Small intestine (tissue), 16 donors: ENCODE measurements at places on chromosomes 4 and X. TPM values are rescaled to one million over a fixed set of nuclear protein-coding genes. Genes with fewer than 3 reads are reported as not detected.
A peak's percentile ranks its signal among the peaks of the same experiment; 100 is the strongest.

GRCh38 chr4:116005037-116005805 is 891.8 kb upstream of the NDST4 start:
- DNase-seq: no peak

DNA sequence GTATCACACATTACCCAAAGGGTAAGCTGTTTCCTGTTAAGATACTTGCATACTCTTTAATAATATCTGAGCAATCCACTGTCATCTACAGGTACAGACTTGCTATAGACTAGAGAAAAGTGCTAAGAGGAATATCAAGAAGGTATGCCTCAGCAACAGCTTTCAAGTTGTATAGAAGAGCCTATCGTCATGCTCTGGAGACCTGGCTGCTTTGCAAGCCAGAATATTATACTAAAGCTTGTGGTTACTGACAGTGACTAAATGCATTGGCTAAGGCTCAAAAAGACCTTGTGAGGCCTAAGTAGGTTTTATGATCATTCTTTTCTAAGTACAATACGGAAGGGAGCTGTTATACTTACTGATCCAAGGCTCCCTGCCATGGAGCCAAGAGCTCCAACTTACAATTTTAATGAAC is 11.3 kb downstream of the LAMP2 start:
- no peak for DNase-seq

GRCh38 chr4:122718281-122718680 is 14.2 kb upstream of the BBS12 start:
- no peak for DNase-seq

Gene PDGFRA
- 0.67 TPM for polyA plus RNA-seq

DNA sequence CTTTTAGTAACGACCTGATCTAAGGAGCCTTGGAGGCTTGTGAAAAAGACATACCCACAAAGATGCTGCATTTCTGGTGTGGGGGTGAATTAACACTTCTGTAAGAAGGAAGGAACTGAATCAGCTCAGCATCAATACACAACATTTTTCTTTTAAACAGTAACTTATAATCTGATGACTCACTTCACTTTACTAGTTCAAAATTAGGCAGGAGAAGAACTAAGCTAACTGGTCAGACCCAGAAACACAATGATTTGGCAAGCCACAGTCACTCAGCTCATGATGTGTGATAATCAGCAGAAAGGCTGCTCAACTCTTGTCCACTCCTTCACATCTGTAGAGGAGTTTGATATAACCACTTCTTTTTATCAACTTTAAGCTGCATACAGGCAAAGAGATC is 4.6 kb downstream of the MMAA start:
- DNase-seq: no peak

- DNase-seq: peak; percentile 43
Measured at GRCh38 chr4:183100827-183101226, 1.8 kb downstream of the WWC2 start.
